Activated CD8-positive, alpha-beta T cell treated with anti-CD3 and anti-CD28 coated beads for 36 hours (primary cell): ENCODE measurements at places on chromosomes 16 and 17.

DNA sequence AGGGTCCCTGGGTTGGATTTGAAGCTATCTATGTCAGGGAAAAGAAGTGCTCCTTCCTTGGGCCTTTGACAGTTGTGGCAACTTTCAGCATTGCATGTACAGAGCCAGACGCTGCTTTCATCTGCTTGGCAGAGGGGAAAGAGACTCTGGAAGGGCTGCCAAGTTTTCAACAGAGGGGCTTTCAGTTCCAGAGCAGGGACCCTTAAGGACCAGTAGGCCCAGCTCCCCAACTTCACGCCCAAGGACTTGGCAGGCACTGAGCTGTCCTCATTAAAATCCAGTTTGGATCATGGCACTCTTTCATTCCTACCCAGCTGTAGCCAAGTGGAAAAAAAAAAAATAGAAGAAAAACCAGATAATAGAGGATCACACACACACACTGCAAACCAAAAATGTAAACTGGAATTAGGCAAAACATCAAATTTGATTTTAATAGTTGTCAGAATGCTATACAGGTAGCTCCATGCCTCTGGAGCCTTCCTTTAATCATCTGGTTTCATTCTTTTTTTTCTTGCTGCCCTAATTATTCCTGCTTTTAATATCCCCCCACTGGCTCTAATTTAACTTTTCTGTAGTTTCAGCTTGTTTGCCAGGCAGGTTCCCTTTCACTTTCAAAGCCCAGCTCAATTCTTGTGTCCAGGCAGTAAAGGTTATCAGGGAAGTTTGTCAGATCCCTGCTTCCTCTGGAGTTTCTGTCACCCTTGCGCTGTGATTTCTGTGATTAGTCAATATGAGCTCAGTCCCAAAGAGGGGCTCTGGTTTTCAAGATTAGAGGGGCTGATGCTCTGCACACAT, 702.6 kb upstream of the CDH8 start:
- DNase-seq, result no peak

DNA sequence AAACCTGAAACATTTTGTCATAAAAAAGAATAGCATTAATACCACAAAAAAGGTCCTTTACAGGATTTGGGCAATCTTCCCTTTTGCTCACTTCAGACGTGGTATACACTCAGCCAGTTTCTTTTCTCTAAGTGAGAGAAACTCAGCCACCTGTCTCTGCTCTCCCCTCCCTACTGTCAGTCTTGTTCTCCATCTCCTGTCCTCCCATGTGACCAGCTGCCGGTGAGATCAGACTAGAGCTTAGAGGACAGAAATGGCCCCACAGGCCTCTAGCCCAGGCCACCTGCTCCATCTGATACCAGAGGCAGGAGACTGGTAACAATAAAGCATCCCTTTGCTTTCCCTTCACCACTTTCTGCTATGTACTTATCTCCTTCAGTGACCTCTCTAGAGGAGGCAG, 34.9 kb downstream of the CMC2 start:
- no peak for DNase-seq

DNA sequence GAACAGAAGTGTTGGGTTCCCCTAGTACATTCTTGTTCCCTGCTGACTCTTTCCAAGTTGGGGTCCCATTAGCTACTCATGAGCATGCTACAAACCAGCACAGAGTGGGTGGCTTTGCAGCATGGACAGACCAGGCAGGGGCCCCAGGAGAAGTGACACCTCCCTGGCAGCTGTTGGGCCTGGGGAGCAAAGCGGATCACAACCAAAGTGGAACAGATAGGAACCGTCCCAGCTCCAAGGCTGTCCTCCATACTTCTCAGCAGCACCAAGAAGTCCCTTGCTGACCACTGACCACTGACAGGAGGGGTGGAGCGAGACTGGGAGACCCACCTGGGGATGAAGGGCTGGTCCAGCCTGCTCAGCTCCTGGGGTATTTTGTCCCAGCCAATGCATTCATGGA, 12.4 kb upstream of the GFAP start:
- DNase-seq, result no peak

DNA sequence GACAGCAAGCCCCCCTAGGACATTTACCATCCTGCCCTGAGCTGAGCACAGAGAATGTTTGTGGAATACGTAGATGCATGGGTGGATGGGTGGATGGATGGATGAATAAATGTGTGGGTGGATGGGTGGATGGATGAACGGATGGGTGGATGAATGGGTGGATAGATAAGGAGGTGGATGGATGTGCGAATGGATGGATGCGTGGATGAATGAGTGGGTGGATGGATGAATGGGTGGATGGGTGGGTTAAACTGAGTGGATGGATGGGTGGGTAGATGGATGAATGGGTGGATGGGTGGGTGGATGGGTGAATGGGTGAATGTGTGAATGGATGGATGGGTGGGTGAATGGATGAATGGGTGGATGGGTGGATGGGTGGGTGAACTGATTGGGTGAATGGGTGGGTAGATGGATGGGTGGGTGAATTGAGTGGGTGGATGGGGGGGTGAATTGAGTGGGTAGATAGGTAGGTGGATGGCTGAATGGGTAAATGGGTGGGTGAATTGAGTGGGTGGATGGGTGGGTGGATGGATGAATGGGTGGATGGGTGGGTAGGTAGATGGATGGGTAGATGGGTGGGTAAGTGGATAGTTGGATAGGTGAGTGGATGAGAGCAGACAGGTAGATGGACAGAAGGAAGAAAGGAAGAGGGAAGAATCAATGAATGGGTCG, 5.2 kb downstream of the TMC6 start:
- no peak for DNase-seq

- no peak for DNase-seq
Observed at GRCh38 chr16:75761108-75761507, 34.8 kb upstream of the CPHXL start.

DNA sequence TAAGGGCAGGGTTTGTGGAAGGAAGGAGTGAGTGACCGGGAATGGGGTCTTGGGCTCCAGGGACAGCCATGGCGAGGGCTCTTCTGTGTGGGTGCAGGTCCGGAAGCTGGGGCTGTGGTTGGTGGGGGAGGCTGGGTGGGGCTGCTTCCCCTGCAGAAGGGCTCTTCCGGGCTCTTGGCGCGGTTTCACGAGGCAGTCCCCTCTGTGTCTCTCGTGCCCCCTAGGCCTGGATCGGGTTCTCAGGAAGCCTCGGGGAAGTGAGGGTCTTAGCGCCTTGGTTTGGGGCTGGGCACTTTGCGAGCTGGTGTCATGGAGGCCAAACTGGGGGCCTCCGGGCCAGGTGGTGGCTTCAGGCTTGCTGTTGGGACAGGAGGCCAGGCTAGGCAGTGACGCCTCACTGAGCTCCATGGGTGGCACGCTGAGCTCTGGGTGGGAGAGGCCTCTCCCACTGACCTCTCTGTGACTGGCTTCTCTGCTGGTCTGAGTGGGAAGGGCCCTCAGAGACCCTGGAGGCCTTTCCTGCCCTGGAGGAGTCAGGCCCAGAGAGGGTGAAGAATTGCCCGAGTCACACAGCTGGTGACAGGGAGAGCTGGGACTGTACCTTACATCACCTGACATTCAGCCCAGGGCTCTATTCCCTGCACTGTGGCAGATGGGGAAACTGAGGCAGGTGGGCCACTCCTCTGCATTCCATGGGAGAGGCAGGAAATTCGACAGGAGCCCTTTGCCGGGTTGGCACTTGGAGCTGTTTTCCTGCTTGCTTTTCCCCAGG, 8.2 kb downstream of the ADCY7 start:
- DNase-seq, result peak; percentile 73

- no peak for DNase-seq
Observed at GRCh38 chr16:69048328-69049120, 56.9 kb upstream of the HAS3 start.

DNA sequence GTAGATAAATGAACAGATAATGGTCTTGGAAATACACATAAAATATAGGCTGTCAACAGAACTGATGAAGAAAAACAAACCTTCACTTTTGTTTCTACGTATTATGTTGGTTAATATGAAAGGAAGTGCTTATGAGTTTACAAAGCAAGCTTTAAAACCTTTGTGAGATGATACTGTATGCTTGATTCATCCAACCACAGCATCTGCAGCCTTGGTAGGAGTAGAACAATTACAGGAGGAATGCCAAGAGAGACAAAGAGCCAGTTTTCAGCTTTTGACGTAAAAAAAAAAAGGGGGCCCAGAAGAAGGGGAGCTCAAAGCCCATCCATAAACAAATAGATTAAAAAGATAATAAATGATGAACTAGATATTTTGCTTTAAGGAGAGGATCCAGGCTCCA, 13.3 kb downstream of the FAM20A start:
- no peak for DNase-seq

GRCh38 chr16:27444015-27444414, 42.0 kb downstream of the IL21R start:
- no peak for DNase-seq

DNA sequence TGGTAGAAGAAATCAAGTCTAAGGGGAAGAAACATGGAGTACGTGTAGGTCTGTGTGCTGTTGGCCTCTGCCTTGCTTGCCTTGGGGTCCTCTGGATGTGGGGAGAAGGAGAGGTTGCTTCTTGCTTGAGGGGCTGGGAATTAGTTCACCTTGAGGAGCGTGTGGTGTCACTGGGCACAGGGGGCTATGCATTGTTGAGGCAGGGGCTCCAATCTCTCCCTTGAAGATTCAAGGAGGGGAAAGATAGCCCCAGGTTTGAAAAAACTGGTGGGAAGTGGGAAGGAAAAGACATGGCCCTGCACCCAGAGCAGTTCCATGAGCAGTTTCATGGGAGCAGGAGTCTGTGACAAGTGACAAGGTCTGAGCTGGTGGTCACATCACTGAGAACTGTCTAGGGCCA, 103.4 kb downstream of the CYLD start:
- DNase-seq, result no peak

DNA sequence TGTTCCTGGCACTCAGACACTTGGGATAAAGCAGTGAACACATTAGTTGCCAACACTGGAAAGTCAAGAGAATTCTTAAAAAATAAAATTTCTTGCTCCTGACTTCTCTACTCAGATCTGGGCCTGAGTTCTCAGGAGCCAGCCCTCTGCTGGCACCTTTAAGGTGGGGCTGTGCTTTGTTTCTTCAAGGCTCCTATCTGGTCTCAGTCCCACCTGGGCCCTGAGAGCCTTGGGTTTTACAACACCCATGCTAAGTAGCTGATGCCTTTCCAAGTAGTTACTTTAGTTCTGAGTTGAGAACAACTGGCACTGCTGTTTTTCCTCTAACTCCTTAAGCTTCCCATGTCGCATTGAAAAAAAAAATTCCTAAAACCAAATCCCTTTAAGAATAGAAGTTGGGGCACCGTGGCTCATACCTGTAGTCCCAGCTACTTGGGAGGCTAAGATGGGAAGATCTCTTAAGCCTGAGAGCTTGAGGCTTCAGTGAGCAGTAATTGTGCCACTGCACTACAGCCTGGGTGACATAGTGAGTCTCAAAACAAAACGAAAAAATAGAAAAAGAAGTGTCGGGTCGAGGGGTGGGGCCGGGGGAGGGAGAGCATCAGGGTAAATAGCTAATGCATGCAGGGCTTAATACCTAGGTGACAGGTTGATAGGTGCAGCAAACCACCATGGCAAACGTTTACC, 16.6 kb downstream of the CHAD start:
- no peak for DNase-seq

DNA sequence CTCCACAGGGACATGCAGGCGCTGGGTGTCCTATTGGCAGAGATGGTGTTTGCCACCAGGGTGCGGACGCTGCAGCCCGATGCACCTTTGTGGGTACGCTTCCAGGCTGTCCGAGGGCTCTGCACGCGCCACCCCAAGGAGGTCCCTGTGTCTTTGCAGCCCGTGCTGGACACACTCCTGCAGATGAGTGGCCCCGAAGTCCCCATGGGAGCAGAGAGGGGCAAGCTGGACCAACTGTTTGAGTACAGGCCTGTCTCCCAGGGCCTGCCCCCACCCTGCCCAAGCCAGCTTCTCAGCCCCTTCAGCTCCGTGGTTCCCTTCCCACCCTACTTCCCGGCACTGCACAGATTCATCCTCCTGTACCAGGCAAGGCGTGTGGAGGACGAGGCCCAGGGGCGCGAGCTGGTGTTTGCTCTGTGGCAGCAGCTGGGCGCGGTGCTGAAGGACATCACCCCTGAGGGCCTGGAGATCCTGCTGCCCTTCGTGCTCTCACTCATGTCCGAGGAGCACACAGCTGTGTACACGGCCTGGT, 2.8 kb downstream of the WDR81 start:
- DNase-seq, result no peak

DNA sequence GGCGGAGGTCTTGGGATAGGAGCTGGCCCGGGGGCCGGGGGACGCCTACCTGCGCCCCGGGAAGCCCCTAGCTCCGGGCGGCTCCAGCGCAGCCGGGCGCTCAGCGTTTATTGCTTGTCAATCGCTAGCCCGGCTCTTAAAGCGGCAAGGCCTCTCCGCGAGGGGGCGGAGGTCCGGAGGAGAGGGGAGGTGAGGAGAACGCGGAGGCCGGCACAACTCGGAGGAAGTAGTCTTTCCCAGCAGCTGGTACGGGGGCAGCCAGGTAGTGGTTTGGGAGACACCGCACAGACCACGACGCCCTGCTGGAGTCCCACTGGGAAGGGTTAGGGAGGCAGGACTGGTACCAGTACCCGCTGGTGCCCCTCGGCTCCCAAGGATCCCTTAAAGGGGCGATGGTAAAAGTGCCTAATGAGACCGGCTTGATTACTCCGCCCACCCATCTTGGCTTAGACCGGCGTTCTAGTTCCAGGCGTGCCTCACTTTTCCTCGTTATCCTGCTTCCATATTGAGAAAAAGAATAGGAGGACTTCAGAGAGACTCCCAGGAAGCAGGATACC, at the start of gene MPP2:
Gene MPP2 (minus strand): TSS at position 112 of the 557 bp plus-strand sequence. CDS start 3,076 bp downstream, outside the sequence.
- peak; percentile 80 for DNase-seq

- no peak for DNase-seq
Observed at GRCh38 chr17:75225016-75225415, 19.5 kb downstream of the NUP85 start.

- peak; percentile 4 for DNase-seq
Observed at GRCh38 chr16:2779151-2779920, 2.3 kb upstream of the ELOB start.

GRCh38 chr17:7843536-7844291, 9.7 kb downstream of the KDM6B start:
- peak; percentile 94 for DNase-seq

DNA sequence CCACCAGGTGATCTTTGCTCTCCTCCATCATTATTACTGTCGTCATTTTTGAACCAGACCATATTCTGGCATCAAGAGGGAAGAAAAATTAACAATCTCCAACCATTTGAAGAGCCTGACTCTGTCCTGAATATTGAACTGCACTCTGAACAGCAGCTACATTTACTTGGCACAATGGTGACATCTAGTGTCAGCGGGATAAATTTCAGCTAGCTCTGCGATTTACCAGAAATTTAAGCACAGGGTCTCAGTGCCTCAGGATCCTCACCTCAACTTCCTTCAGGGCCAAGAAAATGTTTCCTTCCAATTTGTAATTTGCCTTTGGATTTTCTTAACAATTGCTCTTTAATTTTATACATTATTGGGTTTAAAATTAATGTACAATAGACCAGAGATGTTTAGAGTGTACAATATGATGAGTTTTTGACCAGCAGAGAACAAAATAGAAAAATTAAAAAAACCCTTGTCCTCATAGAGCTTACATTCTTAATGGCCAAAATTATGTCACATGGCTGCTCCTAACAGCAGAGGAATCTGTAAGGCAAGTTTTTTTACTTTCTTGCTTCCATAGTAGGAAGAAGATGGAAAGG, 10.7 kb upstream of the ZNF19 start:
- peak; percentile 67 for DNase-seq
